T-helper 2 cell (primary cell): ENCODE measurements at places on chromosomes 7 and 10.

DNA sequence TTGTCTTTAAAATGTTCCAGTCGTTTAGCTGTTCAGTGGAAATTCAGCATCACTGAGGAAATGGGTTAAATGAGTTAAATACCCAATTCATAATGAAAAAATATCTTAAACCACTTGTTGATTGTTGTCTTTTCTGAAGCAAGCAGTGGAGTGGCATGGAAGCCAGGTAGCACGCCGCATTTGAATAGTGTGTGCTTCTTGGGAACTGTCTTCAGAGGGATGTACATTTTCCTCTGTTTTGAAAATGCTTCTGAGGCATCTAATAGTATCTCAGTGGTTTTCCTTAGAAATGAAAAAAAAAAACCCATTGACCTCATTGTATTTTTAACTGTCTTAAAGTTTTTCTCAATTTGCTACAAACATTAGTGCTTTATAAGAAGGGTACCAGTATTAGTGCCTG lies 28.1 kb downstream of the C10orf53 start:
- DNase-seq: peak; percentile 47

- DNase-seq: no peak
Observed at GRCh38 chr10:112945811-112946210, 4.2 kb upstream of the TCF7L2 start.

DNA sequence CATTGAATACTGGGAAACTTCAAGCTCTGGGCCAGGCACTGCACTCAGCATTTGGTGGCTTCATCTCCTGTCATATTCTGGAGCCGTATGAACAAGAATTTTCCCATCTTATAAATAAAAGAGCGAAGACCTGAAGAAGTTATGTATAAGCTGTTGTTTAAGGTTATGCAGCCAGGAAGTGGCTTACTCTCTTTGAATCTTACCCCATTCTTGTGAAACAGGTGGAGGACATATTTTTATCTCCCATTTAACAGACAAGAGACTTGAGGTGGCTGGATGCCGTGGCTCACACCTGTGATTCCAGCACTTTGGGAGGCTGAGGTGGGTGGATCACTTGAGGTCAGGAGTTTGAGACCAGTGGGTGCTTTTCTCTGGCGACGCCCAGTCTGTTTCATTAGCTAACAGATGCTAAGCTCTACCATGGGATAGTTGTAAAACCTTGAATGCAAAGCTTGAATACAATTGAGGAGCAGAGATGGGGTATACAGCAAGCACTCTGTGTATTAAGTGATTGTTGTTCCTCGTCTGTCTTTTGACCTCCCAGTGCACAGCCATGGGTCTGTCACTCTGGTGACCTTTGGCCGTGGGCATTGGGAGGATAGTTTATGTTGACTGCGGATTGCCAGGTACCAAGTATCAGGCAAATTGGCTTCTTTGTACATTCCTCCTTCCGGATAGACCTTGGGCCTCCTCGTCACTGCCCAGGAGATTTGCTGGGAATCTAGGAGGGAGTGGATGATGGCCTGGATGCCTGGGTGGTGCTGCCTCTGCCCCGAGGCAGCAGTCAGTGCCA lies 85.8 kb downstream of the GRK5 start:
- no peak for DNase-seq

- DNase-seq: no peak
Observed at GRCh38 chr7:42039921-42040320, 197.1 kb downstream of the GLI3 start.

DNA sequence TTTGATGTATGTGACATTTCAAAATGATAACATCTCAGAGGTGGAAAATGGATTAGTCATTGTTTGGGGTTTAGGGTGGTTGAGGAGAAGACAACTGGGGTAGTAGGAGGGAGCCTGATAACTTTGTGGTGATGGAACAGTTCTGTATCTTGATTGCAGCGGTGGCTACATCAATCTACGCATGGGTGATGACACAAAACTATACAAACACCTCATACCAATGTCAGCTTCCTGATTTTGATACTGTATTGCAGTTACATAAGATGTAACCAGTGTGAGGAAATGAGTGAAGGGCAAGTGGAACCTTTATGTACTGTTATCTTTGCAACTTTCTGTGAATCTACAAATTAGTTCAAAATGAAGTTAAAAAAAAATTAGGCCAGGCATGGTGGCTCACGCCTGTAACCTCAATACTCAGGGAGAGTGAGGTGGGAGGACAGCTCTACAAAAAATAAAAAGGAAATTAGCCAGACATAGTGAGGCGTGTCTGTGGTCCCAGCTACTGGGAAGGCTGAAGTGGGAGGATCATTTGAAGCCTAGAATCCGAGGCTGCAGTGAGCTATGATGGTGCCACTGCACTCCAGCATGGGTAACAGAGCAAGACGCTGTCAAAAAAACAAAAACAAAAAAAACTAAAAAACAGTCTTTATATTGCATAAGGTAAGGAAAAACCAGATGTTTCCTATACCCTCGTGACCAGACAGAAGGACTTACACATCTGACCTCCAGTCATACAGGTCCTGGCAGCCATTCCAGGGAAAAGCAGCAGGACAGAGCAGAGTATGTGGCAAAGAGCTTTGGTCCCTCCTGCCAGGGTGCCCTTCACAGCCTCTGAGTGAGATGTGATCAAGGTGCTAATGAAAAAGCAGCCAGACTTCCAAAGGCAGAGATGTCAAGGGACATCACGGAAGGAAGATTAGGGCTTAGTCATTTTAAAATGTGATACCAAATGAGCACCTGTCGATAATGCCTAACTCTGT lies 50.8 kb downstream of the CYTH3 start:
- peak; percentile 85 for DNase-seq

- DNase-seq: no peak
Observed at GRCh38 chr10:71980181-71981014, 16.2 kb downstream of the CHST3 start.

DNA sequence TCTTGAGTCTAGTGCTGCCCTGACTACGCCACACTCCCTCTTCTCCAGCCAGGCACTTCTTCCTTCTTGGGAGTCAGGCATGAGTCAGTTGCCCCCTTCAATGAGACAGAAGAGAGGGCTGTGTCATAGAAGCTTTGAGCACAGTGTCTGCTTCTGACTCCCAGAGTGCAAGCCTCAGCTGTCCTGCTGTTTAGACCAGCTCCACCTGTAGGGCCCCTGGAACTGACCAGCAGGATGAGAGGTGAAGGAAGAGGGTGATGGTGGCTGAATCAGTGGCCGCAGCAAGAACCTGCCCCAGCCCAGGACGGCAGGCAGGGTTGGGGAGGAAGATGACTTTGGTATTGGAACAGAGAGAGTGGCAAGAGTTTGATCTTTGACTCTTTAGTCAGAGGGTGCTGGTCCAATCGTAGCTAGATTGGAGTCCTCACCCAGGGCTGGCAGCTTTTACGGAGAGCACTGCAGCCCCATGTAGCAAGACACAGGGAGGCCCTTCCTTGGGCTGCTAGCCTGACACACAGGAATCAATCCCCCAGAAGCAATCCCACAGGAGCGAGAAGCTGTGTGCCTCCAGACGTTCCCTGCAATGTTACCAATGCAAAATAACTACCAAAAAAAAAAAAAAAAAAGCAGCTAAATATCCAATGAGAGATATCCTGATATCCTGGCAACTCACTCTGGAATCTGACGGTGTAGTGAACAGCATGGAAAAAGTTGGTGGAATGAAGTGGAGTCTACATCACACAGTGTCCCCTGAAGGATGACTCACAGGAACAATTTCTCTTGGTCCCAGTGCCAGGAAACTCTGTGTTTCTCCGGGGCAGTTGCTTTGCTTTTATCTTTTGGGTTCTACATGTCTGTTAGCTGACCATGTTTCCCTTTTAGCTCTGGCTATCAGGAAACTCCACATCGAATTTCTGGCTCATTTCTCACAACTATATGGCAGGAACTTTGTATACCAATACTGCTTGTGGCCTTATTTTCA lies 6.9 kb downstream of the C10orf62 start:
- no peak for DNase-seq

DNA sequence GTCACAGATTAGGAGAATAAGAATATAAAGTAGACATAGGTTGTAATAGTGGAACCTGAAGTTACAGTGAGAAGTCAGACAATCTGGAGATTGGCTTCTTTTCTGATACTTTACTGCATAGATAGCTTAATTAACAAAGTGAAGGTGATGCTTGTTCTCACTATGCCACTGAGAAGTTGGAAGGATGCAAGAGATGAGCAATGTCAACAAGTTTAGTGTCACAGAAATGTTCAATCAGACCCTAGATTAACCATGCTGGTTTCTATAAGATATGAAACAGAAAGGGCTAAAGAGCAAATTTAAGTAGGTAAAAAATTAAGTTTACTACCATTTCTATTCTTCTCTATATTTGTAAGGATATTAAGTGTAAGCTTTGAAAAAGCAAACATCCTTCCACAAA lies 838.6 kb upstream of the SORCS1 start:
- no peak for DNase-seq

- no peak for DNase-seq
Observed at GRCh38 chr7:84112771-84113170, 81.8 kb downstream of the SEMA3A start.

- DNase-seq: peak; percentile 2
Observed at GRCh38 chr10:74634995-74635536, 191.3 kb upstream of the KAT6B start.

DNA sequence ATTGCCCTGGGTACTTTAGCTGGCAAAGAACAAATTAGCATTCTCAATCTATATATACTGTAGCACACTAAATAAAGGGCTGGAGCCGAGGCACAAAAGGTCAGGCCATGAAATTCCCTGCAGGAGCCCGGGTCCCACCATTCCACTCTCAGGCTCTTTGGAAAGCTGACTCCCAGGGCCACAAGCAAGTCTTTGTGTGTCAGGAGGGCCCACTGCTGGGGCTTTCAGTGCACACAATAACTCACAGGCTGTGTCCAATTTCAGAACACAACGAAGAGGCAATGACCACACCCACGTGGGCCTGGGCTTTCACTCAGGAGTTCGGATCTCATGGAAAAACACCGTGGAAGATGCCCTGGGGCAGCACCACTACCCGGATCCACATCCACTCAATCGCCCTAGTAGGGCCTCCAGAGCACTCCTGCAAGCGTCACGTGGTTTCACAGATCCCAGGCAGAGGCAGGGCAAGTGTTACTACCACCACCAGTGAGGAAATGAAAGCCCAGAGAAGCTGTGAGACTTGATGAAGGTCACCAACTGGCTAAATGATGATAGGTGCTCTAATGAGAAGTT lies 60.3 kb downstream of the COBL start:
- DNase-seq: no peak

DNA sequence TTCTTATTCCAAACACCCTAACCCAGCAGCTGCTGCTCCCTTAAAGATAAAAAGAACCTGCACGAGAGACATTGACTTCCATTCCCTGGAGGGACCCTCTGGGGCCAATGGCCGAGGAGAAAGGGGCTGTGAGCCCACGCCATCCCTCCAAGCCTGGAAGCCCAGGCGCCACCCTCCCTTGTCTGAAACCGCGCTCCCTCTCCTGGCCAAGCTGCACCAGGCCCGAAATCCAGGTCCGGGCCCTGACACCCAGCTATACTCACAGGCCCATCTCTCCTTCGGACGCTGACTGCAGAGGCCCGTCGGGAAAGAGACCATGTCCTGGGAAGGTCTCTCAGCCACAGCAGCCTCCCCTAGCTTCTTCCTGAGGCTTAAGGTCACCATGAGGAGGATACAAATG lies 196.5 kb downstream of the PTPRN2 start:
- DNase-seq: no peak

DNA sequence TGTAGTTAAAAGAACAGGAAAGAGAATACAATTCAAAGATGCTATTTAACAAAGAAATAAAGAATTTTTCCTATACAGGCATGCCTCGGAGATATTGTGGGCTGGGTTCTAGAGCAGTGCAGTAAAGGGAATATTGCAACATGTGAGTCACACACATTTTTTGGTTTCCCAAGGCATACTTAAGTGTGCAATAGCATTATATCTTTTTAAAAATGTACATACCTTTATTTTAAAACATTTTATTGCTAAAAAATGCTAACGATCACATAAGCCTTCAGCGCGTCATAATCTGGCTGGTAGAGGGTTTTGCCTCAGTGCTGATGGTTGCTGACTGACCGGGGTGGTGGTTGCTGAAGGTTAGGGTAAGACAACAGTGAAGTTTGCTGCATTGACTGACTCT lies 54.4 kb downstream of the ESYT2 start:
- no peak for DNase-seq

DNA sequence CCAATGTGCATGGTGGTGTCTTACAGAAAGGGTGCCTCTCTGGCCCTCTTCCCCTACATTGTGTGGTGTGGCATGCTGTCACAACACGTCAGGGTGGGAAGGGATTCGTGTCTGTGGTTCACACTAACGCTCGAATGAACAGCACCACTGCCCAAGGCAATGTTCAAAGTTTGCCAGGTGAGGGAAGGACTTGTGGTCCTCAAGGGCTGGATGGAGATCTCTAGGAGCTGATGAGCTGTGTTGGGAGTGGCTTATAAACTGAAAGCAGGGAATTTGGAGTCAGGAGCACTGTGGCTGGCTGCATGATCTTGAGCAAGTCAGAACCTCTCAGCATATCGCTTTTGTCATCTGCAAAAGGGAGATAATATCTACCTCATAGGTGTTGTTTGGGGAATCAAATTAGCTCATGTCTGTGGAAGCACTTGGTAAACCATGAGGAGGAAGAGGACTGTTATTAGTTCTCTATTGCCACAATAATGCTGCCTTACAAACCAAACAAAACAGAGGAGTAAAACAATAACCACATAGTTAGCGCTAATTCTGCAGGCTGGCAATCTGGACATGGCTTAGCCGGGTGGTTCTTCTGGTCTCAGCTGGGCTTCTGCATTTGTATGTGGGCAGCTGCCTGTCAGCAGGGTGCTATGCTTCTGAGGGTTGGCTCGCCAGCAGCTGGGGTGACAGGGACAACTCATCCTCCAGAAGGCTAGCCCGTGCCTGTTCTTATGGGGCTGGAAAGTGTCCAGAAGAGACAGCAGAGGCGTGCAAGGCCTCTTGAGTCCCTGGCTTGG lies 22.9 kb upstream of the C10orf105 start:
- DNase-seq: no peak

DNA sequence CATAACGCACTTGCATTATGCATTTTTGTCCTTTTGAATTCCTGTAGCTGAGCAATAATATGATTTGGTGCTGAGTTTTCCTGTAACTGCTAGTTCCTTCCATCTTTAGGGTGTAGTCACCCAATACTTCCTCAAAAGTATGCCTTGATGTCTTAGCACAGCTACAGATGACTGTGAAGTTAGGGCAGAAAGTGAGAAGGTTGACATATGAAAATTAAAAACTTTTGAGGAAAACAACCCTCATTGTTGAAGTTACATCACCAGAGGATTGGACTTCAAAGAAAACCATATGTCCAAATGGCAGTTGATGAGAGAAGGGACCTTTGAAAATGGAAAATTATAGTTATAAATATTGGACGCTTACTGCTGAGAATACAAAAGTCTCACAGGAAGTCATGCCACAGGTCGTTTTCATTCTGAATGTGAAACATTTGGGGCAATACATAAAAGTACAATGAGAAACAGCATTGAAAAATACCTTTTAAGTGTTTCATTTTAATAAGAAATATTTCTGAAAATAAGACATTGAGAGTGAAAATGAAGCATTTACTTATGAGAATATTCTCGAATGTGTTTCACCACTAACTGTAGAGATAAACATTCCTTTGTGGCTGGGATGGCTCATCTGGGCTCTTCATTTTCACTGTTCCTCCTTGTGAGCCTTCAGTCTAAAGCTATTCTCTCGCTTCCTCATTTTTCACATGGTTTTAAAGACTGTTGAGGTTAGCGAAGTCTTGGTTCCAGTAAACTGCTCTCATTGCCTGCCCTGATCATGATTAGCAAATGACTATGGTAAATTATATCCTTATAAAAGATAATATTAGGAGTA lies 61.4 kb upstream of the NME8 start:
- no peak for DNase-seq
